ENCODE measurements at places on chromosomes 4 and X.
A peak's percentile ranks its signal among the peaks of the same experiment; 100 is the strongest.

DNA sequence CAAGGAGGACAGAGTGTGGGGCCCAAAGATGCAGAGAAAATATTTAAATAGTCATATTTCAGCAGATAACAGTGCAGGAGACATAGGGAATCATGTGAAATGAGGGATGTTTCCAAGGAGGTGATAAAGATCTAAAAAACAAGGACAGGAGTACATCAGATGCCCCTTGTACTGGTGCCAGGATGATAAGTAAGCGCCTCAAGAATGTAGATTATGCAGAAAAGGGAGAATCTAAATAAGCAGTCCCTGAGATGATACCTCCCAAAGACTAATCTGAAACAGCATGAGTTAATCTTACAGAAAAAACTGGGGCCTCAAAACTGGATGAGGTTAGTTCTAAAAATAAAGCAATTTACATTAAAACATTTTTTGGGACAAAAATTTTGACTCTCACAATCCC is 136.1 kb upstream of the WDFY3 start:
- DNase-seq = no peak

DNA sequence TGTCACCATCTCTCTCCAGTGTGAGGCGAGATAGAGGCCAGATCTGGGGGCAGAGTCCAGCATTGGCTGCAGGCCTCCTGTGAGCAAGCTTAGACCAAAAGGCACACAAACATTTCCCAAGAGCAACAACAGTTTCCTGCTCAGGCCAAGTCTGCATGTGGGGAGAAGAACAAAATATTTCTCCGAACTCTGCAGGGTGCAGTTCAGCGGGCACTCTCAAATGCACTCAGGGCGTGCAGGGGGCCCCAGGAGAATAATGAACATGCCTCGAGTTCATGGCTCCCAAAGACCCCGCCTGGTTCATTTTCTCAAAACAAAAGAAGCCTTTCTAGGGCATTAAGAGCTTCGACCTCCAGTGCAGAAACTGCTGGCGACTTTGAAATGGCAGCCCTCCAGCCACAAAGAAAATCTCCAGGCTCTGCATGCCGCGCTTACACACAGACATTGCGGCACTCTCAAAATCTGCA is 57.8 kb upstream of the HELT start:
- no peak for DNase-seq

- DNase-seq = no peak
Observed at GRCh38 chr4:72314869-72315268, 254.2 kb downstream of the ADAMTS3 start.

GRCh38 chr4:30950737-30951136 is 230.6 kb downstream of the PCDH7 start:
- DNase-seq = no peak

DNA sequence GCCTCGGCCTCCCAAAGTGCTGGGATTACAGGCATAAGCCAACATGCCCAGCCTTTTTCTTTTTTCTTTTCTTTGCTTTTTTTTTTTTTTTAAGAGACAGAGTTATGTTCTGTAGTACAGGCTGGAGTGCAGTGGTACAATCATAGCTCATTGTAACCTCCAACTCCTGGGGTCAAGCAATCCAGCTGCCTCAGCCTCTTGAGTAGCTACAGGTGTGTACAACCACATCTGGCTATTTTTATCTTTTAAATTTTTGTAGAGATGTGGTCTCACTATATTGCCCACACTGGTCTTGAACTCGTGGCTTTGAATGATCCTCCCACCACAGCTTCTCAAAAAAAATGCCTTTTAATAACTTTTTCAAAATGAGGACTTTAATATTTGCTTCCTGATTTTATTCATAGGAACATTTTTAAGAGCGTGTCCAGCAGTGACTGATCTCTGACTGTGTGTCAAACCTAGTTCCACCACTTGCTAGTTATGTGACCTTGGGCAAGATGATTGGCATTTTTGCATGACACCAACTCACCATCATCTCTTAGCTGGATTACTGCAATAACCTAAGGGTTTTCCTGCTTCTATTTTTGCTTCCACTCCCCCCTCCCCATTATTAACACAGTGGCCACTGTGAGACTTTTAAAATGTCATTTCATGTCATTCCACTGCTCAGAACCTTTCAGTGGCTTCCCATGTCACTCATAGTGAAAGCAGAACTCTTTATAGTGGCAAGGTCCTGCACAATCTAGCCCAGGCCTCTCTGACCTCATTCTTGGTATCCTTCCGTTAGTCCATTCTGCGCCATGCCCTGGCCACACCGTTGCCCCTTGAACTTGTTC is 4.5 kb upstream of the TNIP3 start:
- DNase-seq = no peak

DNA sequence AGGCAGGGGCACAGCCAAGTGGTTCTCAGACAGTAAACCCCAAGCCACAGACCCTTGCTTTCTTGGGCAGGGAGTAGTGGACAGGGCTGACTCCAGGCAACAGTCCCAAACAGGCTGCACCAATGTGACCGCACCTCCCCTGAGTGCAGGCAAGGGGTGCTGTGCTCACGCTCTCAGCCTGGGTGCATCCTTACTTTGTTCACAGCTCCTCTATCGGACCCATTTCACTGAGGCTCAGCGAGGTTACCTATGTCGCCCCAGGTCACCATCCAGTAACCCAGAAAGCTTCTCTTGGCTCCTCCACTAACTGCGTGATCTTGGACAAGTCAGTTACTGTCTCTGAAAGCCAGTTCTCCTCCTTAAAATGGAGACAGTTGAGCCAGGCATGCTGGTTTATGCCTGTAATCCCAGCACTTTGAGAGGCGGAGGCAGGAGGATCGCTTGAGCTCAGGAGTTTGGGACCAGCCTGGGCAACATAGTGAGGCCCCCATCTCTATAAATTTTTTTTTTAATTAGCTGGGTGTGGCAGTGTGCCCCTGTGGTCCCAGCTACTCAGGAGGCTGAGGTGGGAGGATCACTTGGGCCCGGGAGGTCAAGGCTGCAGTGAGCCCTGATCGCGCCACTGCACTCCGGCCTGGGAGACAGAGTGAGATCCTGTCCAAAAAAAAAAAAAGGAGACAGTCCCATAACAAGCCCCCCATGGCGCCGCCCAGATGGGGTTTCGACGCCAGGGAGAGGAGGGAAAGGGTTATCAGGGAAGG is 823 bp upstream of the MAN2B2 start:
- DNase-seq = peak; percentile 16

GRCh38 chr4:138727731-138728130 is 287.9 kb upstream of the NOCT start:
- no peak for DNase-seq

DNA sequence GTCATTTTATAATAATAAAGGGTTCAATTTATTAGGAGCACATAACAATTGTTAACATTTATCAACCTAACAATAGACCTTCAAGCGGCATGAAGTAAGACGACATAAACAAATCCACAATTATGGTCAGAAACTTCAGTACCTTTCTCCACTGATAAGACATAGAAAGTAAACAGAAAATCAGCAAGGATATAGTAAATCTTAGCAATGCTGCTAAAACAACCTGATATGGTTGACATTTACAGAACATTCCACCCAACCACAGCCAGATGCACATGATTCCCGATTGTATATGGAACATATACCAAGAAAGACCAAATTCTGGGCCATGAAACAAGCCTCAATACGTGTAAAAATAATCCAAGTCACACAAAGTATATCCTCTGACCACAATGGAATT is 71.3 kb downstream of the ZFYVE28 start:
- DNase-seq = no peak

Measured in erythroblast (primary cell).